GM12891 (cell line): ENCODE measurements at places on chromosomes 5 and 9.

DNA sequence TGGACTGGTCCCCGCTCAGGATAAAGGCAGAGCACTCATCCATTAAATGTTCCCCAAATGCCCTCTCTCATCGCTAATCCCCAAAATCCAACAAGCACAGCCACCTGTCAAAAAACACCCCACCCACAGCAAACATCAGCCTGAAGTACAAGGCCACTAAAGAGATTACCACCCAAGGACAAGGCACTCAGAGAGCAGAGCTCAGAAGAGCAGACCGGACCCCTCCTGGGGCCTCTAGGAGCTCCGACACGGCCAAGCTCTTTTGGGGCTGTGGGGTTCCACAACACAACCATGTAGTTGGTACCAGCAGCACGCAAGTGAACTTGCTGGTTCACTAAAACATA lies 9.8 kb downstream of the VDAC1 start:
- DNase-seq = no peak

GRCh38 chr5:139949710-139950109 lies 93.4 kb downstream of the NRG2 start:
- no peak for DNase-seq

DNA sequence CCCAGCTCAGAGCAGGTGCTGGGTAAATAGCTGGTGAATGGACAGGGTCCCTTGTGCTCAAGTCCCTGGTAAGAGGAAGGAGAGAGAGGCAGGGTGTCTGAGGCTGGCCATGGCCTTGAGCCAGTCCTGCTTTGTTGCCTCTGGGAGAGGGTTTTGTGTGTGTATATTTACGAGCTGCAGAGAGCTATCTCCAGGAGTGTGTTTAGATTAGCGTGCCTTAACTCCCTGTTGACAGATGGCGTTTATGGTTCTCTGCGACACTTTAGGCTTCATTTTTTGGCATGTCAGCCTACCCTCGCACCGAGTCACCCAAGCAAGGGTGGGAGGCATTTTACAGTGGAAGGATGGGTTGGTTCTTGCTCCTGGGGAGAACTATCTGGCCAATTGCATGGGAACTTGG lies 22.2 kb downstream of the HMCN2 start:
- no peak for DNase-seq

DNA sequence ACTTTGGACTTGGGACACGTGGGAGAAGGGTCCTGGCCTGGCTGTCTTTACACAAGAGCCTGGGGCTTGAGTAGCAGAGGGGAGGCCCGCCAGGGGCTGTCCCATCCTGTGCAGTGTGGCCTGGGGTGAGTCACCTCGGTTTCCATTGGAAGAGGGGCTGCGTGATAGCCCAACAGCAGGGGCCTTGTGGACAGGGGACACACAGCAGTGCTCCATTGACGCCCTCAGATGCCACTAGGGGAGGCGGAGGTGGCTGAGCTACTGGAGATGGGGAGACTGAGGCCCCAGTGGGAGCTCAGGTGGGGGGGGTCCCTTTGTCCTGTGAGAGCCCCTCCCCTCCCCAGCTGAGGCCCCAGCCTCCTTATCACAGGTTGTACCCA lies 50.0 kb upstream of the RNU6ATAC start:
- DNase-seq = no peak

- no peak for DNase-seq
Observed at GRCh38 chr9:130537346-130538050, 41.9 kb upstream of the FUBP3 start.

GRCh38 chr9:37340961-37341360 lies 81.5 kb upstream of the GRHPR start:
- no peak for DNase-seq

DNA sequence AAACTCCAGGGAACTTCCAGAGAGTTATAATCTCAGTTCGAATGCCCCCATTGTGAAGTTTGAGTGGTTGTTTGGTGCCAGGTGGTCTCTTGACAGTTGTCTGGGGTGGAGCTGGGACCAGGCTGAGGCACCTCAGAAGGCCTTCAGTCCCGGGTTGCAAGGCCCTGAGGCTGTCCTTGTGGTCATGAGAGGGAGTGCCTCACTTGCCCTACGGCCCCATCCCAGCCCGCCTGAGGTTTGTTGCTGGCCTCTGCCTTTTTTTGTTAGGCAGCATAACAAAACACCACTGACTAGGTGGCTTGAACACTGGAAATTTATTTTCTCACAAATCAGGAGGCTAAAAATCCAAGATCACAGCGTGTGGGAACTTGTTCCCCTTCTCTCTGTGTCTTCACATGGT lies 73.0 kb upstream of the PAPPA start:
- no peak for DNase-seq

- DNase-seq = no peak
Observed at GRCh38 chr5:179306191-179307012, 38.9 kb downstream of the ADAMTS2 start.

DNA sequence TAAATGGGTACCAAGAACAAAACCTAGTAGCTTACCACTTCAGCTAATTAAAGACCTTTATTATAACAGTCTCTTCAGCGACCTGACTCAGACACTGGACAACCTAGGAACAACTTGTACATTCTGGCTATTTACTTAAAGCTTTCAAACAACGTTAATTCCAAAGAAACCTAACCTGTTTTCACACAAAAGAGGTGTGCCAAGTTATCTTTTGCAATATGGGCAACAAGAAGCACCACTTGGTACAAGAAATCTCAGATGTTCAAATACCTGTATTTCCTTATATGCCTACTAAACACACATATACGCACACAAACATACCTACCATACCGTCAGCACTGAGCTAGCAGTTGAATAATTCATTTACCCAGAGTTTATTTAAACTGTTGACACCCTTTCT lies 23.0 kb downstream of the RNF145 start:
- no peak for DNase-seq

GRCh38 chr5:53378590-53379247 lies 101.7 kb upstream of the FST start:
- no peak for DNase-seq

DNA sequence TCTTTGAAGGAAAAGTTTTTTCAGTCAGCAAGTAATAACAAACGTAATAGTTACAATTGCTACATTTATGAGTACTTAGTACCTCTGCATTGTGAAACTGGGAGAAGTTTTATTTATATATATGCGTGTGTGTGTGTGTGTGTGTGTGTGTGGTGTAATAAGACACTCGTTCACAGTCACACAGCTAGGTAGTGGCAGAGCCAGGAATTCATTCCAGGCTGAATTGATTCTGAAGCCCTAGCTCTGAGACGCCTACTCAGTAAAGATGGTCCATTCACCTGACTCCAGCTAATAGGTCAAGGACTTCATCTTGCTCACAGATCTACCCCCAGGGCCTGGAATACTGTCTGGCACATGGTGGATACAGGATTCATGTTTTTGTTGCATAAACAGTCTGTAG lies 13.6 kb upstream of the CAST start:
- no peak for DNase-seq

GRCh38 chr5:138022912-138023311 lies 10.0 kb downstream of the FAM13B start:
- no peak for DNase-seq

DNA sequence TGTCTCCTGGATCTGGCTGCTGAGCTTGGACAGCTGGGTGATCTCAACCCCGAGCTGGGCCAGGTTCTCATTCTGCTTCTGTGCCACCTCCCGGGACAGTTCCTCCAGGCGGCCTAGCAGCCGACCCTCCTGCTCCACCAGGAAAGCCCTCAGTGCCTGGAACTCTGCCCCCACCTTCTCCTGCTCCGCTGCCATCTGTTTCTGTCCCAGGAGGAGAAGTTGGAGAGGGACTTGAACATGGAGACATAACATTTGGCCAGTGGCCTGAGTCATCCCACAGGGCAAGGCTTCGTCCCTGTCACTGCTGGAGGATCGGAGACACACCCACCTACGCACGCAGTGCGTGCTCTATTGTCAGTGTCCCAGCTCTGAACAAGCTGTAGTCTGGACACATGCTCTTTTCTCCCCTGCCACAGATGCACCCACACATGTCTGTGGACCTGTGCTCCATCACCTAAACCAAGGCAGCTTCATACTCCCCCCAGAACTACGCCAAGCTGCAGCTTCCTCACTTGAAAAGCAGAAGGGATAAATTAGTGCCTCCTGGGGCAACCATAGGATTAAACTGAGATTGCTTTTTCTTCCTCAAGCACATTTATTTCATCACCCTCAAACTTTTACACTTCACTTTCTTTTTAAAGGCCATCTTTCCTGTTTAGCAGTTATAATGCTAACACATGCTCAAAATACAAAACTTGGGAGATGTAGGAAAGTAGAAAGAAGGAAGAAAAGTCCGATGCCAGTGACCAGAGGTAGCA lies 4.9 kb downstream of the TRIM7 start:
- DNase-seq = no peak

DNA sequence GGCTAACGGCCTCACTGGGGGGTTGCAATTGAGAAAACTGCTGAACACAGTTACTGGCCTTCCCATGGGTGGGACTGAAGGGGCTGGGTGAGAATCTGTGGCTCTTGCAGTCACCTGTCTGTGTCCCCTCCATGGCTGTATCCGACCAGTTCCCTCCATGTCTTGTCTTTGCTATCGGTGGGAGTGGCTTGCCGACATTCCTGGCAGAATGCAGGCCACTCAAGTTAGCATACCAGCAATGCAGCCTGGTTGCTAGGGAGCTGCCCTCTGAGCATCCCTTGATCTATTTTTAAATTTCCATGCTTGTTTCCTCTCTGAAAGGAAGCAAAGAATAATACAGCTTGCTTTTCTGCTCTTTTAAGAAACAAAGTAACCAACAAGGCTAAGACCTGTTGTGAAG lies 1509.7 kb upstream of the WWC1 start:
- DNase-seq = no peak

DNA sequence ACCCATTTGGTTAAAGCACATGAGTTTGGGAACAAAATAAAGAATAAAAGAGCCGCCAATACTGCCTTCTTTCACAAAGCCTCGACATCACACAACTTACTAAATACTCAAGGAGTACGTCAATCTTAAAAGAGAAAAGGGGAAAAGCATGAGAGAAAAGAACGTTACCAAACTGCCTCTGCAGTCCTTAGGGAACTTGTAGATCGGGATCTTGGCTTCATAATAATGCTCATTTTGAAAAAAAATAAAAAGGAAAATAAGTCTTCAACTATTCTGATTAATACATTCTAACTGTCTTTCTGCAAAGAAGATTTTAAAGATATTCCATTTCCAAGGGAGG lies 618.4 kb downstream of the PDE4D start:
- DNase-seq = no peak

GRCh38 chr5:3428334-3428733 lies 167.3 kb upstream of the IRX1 start:
- DNase-seq = no peak

DNA sequence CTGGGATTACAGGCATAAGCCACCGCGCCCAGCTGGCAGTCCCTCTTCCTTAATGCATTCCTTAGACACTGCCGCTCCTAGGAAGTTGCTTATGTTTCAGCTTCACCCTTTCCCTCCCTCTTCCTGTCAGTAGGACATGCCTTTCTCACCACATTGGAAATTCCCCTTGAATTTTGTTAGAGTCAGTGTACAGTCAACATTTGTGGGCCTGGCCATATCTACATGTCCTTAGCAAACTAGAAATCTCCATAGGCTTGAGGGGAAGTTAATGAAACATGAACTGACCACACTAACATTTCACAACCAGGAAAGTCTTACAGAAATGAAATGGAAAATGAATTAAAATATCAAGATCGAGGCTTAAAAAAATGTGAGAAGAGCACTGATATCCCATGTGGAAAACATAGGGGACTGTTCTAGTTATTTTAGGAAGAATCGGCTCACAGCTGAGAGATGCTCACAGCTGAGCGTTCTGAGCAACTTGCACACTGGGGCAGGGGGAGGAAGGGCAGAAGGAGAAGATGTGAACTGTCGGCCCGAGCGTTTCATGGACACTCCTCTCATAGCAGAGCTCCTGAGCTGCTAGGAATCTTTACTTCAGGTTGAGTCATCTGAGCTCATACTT lies 21.1 kb upstream of the LVRN start:
- DNase-seq = no peak

- no peak for DNase-seq
Observed at GRCh38 chr9:26078706-26079105, 400.5 kb upstream of the TUSC1 start.

DNA sequence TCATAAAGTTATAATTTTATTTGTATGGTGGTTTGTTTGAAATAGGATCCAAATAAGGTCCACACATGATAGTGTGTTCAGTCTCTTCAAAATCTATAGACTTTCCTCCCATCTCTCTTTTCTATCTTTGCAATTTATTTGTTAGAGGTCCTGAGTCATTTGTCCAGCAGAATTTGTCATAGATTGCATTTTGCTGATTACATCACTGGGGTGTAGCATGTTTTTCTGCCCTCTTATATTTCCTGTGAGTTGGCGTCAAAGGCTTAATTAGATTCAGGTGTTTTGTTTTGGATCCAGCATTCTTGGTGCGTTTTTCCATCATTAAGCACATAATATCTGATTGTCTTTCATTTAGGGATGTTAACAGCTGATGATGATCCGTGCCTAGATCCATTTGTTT lies 15.0 kb downstream of the CYFIP2 start:
- DNase-seq = no peak

GRCh38 chr5:6084376-6084775 lies 294.0 kb downstream of the MED10 start:
- DNase-seq = no peak

DNA sequence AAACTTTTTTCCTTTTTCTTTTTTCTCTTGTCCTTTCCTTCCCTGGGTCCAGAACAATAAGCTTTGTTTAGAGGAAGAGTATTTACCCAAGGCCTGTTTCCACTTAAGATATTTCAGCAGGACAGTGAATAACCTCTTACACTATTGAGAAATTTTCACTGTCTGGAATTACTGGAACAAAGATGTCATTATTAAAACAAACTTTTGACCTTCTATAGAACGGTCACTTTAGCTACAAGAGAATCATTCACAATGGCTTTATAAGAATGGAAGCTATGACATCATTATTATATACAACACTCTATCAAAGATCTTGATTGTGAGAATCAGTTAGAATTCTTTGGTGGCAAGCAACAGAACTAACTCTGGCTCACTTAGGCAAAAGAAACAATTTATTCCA lies 22.0 kb upstream of the ARHGAP26 start:
- DNase-seq = no peak
